ENCODE measurements at places on chromosomes 4 and X.
A peak's percentile ranks its signal among the peaks of the same experiment; 100 is the strongest.

GRCh38 chr4:188727746-188728145, 588.5 kb downstream of the TRIML1 start:
- no peak for DNase-seq

GRCh38 chr4:174316954-174317353, 33.2 kb downstream of the CEP44 start:
- no peak for DNase-seq

DNA sequence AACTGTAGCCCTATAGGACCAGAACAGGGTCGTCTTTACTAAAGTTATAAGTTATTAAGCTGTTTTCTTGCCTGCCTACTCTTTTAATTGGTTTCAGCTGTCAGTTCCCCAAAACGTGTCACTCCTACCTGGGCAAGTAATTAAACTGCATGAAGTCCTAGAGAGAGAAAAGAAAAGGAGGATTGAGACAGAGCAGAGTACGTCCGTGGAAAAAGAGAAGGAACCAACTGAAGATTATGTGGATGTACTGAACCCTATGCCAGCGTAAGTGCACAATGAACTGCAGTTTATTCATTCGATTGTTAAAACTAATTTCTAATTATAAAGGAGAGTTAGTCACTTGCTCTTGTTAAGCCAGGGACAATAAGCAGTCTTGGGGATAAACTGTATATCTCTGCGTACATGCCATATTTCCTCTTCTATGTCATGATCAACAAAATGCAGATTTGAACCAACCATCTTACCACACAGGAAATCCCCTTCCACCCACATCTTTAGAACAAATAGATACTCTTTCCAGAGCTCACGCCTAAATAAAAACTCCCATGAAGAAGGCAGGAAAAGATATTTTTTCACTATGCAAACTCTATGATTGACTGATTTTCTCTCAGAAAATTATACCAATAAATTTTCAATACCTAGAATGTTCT, 22.8 kb downstream of the STAP1 start:
- no peak for DNase-seq

DNA sequence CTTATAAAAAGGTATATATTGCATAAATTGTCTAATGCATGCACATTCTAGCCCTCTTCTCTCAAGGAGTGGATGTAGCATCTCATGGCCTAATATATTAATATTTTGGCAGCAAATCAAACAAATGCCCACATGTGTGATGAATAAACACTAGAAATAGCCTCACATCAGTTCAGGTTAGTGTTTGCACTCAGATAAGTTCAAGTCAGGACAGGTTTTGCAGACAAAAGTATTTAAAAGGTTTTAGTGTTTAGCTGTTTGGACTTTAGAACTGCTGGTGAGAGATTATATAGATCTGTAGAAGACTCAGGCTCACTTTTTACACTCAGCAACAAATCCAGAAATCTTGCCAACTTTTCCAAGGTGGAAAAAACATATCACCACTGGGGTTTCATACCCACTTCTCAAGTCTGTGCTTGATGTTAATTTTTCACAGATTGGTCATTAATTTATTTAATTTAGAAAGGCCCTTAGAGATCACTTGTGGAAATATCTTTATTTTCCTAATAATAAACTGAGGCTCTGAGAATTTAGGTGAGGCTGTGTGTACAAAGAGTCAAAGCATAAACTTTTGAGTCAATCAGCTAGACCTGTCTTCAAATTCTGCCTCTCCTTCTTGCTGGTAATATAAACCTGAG, 362.6 kb downstream of the GASK1B start:
- DNase-seq, result no peak

DNA sequence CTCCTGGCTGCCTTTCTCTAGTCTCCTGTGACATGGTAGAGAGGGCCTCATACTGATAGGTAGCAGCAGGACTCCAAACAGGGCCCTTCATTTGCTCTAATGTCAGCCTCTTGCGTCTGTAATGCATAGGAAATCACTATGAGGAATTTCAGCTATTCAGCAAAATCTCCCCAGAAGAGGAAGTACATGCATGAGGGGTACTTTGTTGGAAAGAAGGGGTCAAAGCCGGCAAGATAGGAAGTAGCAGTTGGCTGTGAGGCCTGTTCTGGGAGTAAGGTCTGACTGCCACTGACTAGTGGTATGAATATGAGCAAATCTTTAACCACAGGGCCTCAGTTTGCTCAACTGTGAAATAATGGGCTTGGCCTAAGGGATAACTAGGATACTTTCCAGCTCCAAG, 283.2 kb downstream of the ARHGAP10 start:
- no peak for DNase-seq

- no peak for DNase-seq
These were observed 2.5 kb upstream of the PPP2R2C start for GRCh38 chr4:6474705-6475457.

DNA sequence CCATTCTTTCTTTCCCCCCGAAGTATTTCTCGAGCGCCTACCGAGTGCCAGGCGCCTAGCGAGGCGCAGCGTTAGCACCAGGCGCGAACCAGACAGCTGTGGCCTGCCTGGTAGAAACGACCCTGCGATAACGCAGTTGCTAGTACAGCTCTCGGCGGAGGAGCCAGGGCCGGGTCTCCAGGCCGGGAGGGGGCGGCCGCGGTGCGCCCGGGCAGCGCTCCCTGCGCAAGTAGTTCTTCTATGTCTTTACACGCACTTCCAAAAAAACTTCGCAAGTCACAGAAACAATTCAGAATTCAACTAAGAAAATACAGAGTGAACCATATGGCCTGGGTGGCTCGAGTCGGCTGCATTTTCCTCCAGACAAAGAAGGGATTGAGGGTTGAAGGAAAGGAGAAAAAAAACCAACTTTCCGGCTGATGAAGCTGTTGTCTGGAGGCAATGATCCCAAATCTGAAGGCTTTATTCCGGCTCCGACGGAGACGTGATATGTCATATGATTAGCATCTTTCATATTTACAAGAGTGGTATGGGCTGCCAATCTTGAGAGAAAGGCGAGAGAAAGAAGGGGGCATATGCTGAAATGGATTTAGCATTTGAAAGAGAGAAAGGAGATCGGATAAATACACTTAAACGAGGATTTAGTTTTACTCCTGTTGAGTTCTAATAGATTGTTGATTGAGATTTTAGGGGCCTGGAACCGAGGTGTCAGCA, 7.2 kb upstream of the NEUROG2 start:
- no peak for DNase-seq

DNA sequence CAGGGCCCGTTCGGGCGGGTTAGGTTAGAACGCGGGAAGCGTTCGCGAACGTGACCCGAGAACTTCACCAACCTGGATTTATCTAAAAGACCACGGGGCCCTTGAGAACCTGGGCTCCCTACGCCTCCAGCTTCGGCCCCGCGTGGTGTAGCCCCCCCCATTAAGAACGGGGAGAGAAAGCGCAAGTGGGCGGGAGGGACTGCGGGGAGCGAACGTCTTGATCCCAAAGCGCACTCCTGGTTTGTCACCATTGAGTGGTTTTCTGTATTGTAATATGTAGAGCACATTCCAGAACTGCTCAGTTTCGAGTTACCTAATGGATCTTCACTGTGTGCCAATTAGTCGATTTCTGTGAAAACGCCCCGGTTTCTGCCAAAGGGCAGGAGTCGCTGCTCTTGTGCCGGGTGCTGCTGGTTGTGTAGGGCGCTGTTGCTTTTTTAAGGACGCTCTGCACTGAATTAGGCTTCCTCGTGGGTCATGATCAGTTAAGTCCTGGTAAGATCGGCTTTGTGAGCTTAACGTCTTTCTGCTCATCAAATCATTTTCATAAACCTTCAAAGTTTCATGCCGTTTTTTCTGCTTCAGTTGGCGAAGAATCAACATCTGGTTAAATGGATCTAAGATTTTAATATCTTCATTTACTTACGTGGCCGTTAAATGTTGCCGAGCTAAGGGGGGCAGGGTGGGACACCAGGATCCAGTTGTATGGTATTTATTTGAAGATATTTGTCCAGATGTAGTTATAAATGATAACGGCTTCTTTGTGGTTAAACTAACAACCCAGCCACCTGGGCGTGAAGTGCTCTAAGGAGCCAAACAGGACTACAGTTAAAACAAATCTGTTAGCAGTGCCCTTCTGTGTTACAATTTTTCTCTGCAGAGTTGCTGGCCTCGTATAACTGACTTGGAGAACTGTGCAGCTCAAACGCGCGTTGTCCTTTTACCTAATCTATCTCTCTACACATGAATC, 809 bp downstream of the MND1 start:
- DNase-seq, result peak; percentile 85

DNA sequence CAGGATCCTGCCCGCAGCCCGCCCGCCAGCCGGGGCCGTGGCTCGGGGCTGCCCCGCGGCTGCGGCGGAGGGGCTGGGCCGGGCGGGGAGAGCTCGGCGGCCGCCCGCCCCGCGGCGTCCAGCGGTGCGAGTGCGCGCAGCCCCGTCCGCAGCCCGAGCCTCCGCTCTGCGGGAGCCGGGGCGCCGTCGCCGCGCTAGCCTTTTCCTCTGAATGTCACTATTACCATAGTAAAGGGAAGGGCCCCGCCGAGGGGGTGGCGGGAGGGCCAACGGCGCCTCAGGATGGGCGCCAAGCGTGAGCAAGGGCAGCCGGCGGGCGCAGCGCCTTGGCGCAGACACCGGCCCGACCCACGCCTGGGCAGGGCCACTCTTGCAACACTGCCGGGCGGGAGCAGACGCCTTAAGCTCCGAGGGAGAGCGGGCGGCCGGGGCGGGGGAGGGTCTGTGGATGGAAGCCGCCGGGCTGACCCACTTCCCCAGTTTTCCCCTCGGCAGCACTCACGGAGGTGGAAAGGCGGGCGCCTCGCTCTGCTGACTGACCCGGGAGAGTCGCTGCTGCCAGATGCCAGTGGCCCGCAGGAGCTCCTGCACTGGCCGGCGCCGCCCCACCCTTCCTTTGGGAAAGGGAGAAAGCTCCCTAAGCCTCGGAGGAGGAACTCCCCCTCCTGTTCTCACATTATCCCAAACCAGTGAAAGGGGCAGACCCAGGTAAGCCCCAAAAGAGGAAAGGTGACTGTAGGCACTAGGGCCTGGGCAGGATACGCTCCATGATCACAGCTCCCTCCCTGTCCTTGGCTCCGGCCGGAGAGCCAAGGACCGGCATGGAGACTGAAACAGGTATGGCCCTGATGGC, 329.4 kb downstream of the HNRNPD start:
- DNase-seq, result peak; percentile 67

- DNase-seq, result no peak
These were observed 3.4 kb downstream of the CD38 start for GRCh38 chr4:15781427-15782095.

DNA sequence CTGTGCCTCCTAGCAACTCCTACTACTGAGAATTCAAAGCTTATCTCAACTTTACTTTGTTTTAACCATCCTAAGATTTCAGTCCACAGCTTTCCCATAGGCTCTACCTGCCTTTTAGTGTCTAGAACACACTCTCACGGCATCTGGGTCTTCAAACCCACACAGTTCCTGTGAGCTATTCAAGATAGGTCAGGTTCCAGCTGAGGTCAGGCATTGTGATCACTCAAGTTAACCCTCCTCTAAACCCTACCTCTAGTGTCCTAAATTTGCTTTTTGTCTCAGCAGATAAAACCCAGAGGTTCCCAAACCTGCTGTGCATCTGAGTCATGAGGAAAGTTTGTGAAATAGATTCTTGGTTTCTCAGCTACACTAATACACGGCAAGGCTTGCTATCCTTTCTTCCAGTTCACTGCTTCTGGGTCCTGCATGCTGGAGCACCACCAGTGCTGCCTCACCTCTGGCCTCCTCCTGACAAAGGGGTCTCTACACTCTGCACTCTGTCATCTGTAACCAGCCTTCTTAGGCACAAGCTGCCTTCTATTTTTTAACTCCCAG, 324.6 kb upstream of the MAGEB2 start:
- no peak for DNase-seq

- DNase-seq, result no peak
These were observed 77.2 kb downstream of the SH3KBP1 start for GRCh38 chrX:19810006-19810774.

GRCh38 chrX:40496728-40497127, 84.0 kb upstream of the ATP6AP2 start:
- DNase-seq, result no peak

DNA sequence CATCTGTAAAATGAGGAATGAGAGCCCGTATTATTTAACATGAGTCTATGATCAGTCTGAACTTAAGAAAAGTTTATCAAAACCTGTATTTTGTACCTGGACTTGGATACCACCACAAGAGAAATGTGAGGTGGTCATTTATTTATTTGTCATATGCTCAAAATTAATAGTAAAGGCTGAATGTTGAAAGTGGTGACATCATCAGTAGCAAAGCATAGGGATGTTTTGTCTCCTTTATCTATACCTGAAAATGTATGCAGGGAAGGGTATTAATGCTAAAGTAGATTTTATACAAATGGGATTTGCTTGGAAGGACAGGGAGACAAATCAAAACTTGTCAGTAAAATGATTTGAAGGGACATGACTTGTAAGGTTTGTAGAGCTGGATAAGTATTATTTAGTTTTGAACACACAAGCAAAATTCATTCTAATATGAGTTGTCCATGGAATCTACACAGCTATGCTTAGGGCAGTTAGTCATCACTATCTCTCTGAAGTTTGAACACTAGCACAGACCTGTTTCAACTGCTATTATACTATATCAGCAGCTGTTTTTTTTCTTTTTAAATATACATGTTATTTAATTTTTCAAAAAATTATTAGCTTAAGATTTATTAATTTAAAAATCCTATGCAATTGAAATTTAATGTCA, 52.4 kb upstream of the GUCY1A1 start:
- DNase-seq, result no peak

DNA sequence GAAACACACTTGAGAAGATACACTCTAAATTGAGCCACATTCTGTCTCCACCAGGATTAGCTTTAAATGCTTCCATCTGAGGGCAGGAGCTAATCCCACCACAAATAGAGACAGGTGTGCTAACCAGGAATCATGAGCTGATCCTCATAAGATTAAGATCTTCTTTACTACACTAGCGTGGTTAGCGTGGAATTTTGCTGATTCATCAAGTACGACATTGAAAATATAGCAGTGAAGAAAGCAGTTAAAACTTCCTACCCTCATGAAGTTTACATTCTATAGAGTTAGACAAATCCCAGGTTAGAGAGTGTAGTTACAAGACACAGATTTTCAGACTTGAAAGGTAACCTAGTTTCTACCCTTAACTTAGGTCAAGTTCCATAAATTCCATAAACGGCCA, 5.3 kb upstream of the APELA start:
- no peak for DNase-seq

GRCh38 chr4:53921856-53922255, 142.5 kb downstream of the CHIC2 start:
- no peak for DNase-seq

- DNase-seq, result no peak
These were observed 11.4 kb downstream of the MAOB start for GRCh38 chrX:43870758-43871419.

- DNase-seq, result no peak
These were observed 38.8 kb upstream of the TADA2B start for GRCh38 chr4:7004331-7004730.

- DNase-seq, result no peak
These were observed 48.9 kb upstream of the IQSEC2 start for GRCh38 chrX:53330331-53330730.

- no peak for DNase-seq
These were observed 48.0 kb upstream of the STARD8 start for GRCh38 chrX:68599256-68600152.

GRCh38 chr4:104979083-104979760, 167.5 kb upstream of the TET2 start:
- no peak for DNase-seq
